C1 segment of cervical spinal cord (tissue), 14 donors: ENCODE measurements at places on chromosomes 3 and 15.

DNA sequence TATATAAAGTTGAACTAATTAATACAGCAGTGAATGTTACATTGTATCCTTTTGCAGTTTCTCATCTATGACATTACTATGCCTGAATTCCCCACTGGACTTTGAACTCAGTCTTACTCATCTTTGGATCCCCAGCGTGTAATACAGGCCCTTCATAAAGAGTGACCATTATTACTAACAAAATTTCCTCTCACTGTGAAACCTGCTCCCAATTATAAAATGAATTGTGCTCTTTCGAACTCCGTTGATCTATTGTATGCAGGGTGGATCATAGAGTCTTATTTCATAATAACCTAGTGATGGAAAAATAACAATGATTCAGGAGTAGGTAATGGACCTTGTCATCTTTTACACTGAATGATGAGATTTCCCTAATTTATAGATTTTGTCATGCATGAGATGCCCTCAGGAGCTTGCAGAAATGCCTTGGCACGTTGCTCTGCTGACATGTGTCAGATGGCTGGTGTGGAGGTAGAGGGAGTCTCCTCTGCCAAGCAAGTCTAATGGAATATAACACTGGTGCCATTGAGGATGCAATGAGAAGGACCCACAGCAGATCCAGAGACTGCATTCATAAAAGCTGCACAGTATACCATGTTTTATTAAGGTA is 25.5 kb downstream of the B3GNT5 start:
- DNase-seq = no peak

- DNase-seq = no peak
These were observed 12.5 kb downstream of the TM2D3 start for GRCh38 chr15:101639667-101640066.

DNA sequence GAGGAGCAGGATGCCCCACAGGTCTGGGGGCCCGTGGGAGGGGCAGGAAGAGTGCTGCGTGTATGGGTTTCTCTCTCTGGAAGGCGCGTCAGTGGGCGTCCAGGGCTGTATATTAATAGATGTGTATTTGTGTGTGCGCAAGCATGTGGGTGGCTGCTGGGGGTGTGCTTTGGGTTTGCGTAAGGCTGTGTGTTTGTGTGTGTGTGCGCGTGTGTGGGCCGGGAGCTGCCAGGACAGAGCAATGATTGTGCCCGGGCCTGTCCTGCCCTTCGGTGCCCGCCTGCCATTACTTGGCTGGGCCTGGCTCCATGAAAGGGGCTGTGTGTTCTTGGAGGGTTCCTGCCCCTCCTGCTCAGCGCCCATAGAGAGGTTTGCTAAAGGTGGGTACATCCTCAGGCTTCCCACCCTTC is 16.3 kb downstream of the CSPG4 start:
- DNase-seq = no peak

GRCh38 chr3:174101244-174101643 is 703.7 kb downstream of the NLGN1 start:
- DNase-seq = no peak

- DNase-seq = no peak
These were observed 230.7 kb upstream of the TPRG1 start for GRCh38 chr3:188941103-188941502.
